ENCODE measurements at places on chromosomes 4 and X.

- DNase-seq, result peak; percentile 22
Observed at GRCh38 chrX:72572248-72573157, at the start of gene HDAC8. Gene HDAC8 (minus strand): TSS chrX:72572843. CDS start chrX:72572761, 82 bp downstream.

DNA sequence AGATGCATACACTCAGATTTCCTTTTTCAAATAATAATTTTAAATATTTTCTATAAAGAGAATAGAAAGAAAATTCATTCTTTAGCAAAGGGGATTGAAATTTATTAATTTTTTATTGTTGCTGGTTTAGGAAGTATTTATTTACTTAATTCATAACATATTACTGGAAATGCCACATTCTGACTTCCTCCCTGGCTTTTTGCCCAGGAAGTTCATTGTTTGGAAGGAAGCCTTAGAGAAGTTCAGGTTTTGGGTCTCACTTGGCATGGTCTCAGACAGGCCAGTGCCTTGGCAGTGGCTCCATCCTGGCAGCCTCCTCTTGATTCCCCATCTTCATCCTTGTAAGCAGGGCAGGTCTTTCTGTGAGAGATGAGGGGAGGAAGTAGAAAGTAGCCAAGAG, 50.5 kb downstream of the IL15 start:
- DNase-seq, result no peak

DNA sequence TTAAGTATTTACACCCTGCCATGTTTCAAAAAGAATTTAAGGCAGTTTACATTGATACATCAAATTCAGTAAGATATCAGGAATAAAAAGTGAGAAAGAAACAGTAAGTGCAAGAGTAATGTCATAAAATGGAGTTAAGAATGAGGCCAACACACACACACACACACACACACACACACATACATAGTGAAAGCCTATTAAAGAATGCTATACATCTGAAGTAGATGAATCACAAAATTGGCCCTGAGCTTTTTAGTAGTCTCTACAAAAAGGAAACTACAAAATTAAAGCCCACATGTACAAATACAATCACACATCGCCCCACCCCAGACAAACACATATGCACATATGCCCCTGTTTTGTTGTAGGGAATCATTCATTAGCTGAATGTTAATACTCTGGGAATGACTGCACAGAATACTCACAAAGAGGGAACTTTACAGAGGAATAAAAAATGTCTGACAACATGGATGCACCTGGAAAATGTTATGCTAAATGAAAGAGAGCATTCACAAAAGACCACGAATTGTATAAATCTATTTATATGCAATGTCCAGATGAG, 428.8 kb downstream of the IL15 start:
- DNase-seq, result no peak

GRCh38 chrX:129653971-129654651, 645 bp downstream of the APLN start:
- DNase-seq, result no peak

- DNase-seq, result no peak
Observed at GRCh38 chrX:107204068-107204605, 2.1 kb downstream of the NUP62CL start.

- DNase-seq, result no peak
Observed at GRCh38 chrX:82775426-82775825, 732.7 kb upstream of the POU3F4 start.

DNA sequence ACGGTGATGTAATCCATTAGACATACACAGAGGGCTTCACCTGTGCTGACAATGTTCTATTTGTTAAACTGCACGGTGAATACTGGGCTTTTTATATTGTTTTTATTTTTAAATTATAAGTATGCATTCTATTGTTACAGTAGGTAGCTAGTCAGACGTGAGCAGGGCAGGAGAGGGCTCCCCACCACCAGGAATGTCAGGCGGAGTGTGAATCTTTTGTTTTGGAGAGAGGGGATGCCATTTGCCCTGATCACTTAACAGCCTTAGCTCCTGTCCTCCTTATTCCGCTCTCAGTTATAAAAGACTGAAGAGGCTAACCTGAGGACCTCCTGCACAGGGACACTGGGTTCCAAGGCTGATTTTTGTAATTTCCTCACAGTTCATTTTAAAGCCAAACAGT, 151.6 kb upstream of the TAPT1 start:
- DNase-seq, result no peak

DNA sequence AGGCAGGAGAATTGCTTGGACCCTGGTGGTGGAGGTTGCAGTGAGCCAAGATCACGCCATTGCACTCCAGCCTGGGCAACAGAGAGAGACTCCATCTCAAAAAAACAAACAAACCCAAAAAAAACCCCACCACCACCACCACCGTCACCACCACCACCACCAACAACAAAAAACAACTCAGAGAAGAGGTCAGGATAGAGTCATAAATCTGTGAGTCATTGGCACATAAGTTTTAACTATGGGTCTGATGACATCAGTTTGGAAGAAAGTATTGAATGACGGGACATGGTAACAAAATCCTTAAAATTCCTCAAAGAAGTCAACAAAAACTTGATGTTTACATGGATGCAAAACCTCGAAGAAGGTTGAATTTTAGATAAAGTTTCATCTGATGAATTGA, 288.0 kb upstream of the SFRP2 start:
- DNase-seq, result no peak

- no peak for DNase-seq
Observed at GRCh38 chr4:128528793-128529553, 241.4 kb upstream of the PGRMC2 start.

DNA sequence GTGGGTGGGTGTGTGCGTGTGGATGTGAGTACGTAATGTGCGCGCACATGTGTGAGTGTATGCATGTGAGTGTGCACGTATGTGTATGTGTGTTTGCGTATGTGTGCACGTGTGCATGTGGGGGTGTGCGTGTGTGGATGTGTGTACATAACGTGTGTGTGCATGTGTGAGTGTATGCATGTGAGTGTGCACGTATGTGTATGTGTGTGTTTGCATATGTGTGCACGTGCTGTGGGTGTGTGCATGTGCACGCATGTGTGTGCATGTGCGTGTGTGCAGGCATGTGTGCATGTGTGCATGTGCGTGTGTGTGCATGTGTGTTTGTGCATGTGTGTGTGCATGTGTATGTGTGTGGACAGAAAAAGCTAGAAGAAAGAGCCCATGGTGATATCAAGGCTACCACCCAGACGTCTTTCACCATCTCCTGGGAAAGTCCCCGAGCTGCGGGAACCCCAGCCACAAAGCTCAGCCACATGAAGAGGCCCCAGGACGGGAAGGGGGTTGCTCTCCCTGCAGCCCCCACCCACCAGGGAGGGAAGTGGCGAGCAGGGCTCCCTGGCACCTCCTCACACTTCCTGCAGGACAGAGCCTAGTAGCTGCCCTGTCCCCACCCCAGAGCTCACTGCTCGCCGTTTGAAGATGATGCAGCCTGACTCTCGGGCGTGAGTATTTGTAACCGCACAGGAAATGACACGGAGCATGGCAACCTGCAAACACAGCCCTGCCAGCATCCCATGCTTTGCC, 108.3 kb downstream of the DCTD start:
- peak; percentile 56 for DNase-seq

DNA sequence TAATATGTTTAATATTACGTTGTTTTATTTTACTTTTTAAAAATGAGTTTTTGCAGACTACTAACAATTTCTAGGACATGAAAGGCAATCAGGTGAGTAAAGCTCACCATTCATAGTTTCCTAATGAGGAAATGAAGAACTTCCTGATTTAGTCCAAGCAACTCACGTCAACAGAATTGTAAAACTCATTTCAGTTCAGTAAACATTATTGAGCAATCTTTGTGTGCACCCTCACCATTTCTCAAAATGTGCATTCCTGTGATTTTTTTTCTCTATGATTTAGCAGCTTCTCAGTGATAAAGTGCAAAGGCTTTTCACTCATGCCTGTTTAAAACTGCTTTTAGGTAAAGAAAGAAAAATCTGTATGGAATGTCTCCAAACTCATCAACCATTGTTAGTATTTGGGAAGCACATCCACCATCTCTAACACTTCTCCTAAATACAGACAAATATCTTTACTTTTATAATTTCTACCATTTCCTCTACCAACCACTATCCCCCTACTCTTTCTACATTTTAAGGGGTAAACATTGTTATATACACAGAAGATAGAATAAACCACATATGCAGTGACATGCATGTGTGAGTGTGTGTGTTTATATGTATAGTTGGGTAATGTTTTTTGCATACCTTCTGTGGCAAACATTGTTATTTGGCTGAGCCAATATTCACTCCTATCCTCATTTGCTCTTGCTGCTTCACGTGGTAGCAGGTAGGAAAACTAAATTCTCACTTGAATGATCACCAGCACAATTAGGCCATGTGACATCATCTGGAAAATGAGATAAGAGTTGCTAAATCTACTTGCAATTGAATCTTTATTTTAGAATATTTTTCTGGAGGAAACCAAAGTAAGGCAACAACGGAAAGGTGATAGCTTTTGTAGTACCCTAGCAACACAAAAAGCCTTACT, 54.7 kb upstream of the PRDM8 start:
- DNase-seq, result no peak

GRCh38 chrX:96372313-96373046, 312.2 kb upstream of the DIAPH2 start:
- DNase-seq, result no peak

- no peak for DNase-seq
Observed at GRCh38 chr4:143189528-143189927, 4.8 kb downstream of the USP38 start.

DNA sequence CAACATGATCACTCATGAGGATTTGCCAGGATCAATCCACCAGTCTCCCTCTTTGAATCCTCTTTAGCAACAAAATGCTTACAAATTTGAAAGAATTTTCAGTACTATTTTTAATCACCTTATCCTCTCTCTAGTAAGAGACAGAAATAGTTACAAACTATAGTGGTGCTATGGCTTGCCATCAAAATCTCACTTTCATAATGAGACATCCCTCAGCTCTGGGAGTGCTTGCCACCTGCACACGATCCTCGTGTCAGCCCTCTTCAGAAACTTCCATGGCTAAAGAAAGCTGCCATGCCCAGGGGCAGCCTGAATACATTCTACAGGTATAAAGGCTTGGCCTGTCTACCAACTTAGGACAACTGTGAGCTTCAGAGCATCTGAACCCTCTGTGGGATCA, 5.1 kb upstream of the DHX15 start:
- no peak for DNase-seq

- DNase-seq, result no peak
Observed at GRCh38 chrX:30690330-30690729, 37.1 kb downstream of the GK start.

DNA sequence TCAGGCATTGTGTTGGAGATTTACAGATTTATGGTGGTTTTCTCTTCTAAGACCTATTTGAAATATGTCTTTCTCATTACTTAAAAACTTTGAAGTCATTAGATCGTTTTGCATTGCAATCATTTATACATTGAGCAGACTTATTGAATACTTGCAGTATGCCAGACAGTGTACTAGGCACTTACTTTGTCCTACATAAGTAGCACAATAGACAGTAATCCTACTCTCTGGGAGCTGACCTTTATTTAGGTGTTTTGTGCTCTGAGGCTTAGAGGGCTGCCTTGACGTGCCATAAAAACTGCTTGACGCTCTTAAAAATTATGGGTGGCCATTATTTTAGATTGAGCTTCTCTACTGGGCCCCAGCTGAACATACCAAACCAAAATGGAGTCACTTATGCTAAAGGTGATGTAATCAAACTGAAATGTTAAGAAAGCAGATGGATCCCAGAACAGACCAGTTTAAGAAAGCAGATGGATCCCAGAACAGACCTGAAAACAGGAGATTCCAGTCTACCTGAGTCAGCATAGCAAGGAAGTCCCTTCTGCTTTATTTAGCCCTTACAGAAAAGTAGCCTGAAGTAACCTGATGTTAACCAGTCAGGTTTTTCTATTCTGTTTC, 42.4 kb downstream of the PTTG2 start:
- DNase-seq, result no peak
